ENCODE measurements at places on chromosomes 4 and X.

DNA sequence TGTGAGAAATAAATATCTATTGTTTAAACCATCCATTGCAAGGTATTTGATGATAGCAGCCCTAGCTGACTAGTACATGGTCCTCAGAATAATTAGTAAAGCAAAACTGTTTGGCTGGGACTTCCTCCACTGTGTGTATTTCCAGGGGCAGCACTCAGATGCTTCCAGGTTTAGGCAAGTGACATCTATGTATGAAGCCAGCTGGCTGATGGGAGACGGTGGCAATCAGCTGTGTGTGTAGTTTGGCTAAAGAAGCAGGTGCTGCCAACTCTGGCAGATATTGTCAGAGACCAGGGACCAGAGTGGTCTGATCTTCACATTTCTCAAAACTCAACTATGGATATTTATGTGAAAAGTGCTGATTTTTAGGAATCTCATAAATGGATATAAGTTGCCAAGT is 19.1 kb downstream of the HS3ST1 start:
- DNase-seq = no peak

DNA sequence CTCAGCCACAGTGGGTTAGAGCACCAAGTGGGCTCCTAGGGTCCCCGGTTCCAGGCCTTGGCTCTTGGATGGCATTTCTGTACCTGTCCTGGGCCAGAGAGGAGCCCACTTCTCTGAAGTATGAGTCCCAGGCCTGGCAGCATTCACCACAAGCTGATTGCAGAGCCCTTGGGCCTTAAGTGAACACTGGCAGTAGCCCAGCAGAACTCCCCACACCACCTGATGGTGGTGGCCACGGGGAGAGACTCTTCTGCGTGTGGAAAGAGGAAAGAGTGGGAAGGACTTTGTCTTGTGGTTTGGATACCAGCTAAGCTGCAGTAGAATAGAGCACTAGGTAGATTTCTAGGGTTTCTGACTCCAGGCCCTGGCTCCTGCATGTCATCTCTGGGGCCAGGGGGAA is 104.8 kb downstream of the DLG3 start:
- DNase-seq = no peak

DNA sequence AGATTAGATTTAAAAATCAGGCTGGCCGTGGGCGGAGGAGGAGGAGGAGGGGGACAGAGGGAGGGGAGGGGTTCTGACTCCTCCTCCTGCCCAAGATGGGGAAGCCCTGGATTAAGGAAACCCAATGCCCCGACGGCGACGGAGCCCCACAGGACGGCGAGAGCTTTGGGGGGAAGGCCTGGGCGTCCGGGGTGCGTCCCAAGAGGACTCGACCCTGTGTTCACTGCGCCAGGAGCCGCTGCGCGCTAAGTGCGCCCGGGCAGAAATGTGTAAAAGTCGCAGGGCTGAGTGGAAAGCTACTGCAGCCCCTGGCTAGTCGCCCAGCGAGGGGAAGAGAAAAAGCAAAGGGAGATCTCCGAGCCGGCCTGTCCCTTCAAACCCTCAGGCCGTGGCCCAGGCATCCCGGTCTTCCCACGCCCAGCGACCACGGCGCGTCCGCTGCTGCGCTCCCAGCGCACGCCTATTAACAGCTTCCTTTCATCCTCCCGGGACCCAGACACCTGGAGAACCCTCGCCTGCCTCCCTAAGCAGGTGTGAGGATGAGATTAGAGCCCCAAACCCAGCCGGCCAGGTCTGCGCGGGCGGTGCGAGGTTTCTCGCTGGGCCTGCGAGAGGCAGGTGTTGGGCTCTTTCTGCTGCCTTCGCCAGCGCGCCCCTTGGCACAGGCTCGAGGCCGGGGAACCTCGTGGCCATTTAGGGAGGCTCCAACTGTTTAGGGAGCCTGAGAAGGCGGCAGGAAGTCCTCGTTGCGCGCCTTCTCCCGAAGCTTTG is 1.4 kb upstream of the RPS6KA3 start:
- peak; percentile 41 for DNase-seq

DNA sequence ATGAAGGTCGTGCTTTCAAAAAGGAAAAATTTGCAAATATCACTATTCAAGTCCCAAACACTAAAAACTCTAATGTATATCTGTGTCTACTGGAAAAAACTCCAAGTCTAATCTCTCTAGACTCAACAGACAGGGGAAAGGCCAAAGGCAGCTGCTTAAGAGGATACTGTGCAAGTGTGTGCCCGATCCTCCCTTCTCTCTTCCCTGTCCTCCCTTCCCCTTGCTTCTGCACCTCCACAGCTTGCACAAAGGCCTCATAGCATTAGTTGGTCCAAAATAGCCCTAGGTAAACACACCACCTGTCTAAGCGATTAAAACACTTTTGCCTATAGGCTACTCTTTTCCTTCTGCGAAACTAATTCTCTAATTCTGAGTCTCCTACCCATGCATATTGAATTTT is 10.6 kb downstream of the C4orf54 start:
- no peak for DNase-seq

DNA sequence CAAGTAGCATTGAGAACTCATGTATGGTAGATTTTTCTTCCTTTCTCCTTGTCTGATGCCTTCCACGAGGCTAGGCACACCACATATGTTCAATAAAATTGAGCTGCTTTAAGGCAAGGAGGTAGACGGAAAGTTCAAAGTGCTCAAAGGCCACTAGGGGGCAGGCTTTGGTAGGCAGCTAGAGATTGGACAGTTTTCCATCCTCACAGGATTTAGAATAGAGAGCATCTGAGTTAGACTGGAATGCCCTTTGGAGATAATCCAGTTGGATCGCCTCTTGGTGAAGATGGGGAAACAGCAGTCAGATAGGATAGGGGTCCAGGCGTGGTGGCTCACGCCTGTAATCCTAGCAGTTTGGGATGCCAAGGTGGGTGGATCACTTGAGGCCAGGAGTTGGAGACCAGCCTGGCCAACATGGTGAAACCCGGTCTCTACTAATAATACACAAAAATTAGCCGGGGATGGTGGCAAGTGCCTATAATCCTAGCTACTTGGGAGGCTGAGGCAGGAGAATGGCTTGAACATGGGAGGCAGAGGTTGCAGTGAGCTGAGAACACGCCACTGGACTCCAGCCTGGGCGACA is 30.4 kb downstream of the ELF4 start:
- DNase-seq = peak; percentile 84

DNA sequence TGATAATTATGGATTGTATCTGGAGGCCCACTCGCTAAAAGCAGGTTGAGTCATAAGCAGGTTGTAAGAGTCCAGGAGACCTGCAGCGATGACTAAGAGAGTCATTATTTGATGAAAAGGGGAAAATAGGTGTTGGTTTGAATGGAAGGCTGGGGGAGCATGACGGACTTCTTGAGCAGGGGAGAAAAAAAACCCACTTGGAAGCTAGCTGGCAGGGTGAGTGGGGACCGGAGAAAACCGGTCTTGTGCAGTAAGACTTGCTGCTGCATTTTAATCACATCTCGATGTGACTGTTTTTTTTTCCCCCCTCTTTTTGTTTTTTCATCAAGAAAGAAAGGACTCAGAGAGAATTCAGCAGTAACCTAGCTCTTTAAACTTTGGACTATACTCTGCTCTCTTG is 90.0 kb downstream of the IGSF1 start:
- no peak for DNase-seq

GRCh38 chrX:109920325-109920724 is 82.6 kb upstream of the TMEM164 start:
- DNase-seq = no peak

GRCh38 chr4:61614231-61614630 is 414.1 kb downstream of the ADGRL3 start:
- no peak for DNase-seq

DNA sequence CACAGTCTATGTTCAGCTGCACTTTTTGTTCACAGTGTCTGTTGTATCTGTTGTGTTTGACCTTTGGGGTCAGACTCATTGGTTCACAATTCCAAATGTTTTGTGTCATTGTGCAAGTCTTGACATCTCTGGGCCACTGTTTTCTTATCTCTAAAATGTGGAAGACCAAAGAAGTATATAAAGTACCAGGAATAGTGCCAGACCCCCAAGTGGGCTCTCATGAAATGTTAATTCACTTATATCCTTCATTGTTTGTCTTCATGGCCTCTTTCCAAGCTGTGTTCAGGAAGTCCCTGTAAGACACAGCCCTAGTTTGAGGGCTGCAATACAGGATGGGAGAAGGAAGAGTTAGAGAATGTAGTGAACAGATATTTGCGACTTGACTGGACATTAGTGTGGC is 468.3 kb upstream of the BOD1L1 start:
- peak; percentile 25 for DNase-seq

GRCh38 chr4:67604749-67605148 is 46.2 kb downstream of the STAP1 start:
- no peak for DNase-seq

DNA sequence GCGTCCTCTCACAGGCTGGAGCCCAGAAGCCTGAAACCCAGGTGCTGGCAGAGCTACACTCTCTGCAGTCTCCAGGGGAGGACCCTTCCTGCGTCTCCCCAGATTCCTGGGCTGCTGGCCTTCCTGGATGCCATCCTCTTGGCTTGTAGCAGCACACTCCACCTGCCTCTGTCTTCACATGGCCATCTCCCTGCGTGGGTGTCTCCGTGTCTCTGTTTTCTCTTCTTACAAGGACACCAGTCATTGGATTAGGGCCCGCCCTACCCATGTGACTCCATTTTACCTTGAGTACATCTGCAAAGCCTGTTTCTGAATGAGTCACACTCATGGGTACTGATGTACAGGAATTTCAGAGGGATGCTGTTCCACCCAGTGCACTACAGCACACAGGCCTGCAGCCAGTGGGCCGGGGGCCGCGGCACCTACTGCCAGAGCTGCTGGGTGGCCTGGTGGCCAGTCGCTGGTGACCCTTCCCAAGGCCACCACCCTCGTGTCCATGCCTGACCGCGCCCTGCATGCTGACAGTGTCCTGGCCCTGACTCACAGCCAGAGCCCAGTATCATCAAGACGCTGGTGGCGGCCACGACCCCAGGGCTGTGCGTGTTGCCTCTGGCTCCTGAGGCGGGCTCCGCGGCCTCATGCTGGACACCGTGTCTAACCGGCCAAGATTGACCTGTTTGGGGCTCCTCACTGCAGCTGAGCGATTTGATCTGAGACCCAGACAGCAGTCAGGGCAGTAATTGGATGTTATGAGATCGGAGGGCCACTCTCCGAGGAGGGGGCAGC is 63.6 kb upstream of the NKX1-1 start:
- DNase-seq = no peak

DNA sequence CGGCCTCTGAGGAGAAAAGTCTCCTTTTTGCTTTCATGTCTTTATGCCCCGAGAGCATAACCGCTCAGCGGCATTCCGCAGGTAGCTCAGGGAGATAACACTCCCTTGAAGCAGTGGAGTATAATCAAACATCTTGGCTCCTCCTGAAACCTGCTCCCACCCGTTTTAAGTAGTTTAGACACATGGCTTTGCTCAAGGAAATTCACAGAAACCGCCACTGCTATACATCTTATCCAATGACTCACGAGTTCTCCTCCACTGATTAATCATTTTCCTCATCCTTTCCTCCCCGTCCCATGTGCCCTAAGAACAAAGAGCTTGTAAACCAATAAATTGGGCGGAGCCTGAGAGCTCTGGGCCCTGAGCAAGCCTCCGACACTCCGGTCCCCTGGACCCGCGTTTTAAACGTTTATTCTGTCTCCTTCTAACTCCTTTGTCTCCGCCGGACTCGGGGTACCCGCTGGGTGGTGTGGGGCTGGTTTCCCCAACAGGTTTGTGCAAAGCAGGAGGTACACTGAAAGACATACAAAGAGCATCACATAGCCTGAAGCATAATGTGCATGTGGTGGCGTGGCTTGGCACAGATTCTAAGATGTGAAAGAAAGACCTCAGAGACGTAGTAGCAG is 401.2 kb downstream of the TLL1 start:
- no peak for DNase-seq

DNA sequence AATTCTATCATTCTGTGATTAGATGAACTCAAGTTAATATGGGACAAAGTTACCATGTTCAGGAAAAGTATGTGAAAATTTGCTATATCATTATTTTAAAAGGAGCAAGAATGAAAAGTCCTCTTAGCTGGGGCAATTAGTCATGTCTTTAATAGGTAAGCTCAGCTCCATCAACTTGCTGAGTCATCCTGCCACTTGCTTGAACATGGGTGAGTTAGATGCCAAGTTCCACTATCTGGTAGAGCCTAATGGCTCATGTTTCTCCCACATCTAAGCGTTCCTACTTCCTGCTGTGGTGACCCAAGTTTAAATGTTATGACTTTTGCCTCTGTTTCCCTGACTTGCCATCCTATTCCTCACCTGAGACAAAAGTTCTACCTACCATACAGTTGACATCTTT is 276.8 kb downstream of the ZNF674 start:
- DNase-seq = peak; percentile 28

GRCh38 chrX:150849996-150850720 is 48.3 kb downstream of the CD99L2 start:
- DNase-seq = no peak

DNA sequence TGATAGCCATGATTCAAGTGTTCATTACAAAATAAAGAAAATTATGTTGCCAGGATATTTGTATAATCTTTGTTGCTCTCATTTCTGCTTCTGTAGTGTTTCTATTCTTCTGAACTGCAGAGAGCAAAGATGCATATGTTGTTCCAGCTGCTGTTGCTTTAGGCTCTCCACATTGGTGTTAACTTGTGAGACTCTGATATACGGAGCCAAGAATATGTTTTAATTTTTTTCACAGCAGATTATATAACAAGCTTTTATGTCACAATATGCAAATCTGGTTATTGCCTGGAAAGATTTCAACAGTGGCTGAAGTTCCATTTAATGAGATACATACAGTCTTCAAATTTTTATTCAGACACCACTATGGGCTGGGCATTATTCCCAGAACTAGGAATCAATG is 655.0 kb downstream of the GRXCR1 start:
- no peak for DNase-seq

GRCh38 chr4:158005021-158005420 is 167.8 kb downstream of the GASK1B start:
- no peak for DNase-seq

GRCh38 chr4:184097241-184097605 is 120.5 kb downstream of the ENPP6 start:
- no peak for DNase-seq

DNA sequence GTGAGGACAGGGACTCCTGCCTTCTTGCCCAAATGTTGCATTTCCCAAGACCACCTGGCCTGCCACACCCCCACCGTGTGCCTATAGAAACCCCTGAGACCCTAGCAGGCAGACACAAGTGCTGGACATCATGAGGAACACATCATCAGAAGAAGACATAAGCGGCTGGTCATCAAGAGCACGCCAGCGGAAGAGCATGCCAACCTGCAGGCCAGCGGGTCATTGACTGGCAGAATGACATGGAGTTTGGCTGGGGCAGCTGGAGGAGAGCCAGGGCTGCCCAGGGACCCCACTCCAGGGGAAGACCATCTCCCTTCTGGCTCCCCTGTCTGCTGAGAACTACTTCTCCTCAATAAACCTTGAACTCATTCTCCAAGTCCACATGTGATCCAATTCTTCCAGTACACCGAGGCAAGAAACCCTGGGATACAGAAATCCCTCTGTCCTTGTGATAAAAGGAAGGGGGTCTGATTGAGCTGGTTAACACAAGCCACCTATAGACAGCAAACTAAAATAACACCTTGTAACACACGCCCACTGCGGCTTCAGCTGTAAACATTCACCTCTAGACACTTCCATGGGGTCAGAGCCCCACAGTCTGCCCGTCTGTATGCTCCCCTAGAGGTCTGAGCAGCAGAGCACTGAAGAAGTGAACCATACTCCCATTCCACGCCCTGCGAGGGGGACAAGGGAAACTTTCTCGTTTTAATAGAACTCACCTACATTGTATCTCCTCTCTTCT is 164.8 kb upstream of the EMCN start:
- DNase-seq = no peak
